Caco-2 (cell line): ENCODE measurements at places on chromosomes 3 and 15.

- peak overlapping the region; percentile 63 for H3K27ac ChIP-seq
- no peak for DNase-seq
- peaks cover 32% of the 10 kb centered on the region for H3K4me1 ChIP-seq
- no peaks in the 10 kb centered on the region for H3K36me3 ChIP-seq
- H3K4me3 ChIP-seq = no peak overlapping the region
Observed at GRCh38 chr15:64507845-64508244, 47.5 kb downstream of the ZNF609 start.

DNA sequence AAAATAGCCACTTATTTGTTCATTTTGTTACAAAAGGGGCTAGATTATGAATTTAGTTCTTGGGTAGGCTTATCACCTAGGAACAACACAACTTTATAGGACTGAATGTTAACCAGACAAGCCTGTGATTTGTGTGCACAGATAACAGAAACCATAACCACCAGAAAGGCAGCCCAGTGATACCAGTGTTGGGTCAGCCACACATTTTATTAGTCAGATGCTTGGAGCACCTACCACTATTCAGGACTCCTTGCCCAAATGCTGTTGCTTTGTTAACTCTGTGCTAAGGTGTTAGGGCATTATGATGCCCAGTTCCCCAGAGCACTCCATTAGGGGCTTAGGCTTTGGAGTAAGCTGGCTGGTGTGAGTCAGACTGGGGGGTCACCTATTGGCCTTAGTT lies 22.5 kb downstream of the PLCL2 start:
- H3K36me3 ChIP-seq = no peaks in the 10 kb centered on the region
- no peak overlapping the region for H3K27ac ChIP-seq
- no peak for DNase-seq

- peaks cover 27% of the 10 kb centered on the region for H3K4me1 ChIP-seq
- no peak for DNase-seq
- H3K4me3 ChIP-seq = no peak overlapping the region
- H3K36me3 ChIP-seq = peaks cover 5% of the 10 kb centered on the region
- no peaks in the 10 kb centered on the region for H3K27me3 ChIP-seq
Observed at GRCh38 chr3:52530918-52531826, 2.5 kb downstream of the NT5DC2 start.

- no peak for DNase-seq
- H3K4me3 ChIP-seq = no peak overlapping the region
- H3K27ac ChIP-seq = no peak overlapping the region
- H3K4me1 ChIP-seq = peaks cover 14% of the 10 kb centered on the region
Observed at GRCh38 chr15:63198371-63199250, 9.2 kb downstream of the RAB8B start.

GRCh38 chr3:12832350-12833221 lies 8.8 kb downstream of the RPL32 start:
- peaks cover 7% of the 10 kb centered on the region for H3K36me3 ChIP-seq
- H3K4me1 ChIP-seq = no peaks in the 10 kb centered on the region
- H3K4me3 ChIP-seq = no peak overlapping the region
- H3K27ac ChIP-seq = peak overlapping the region; percentile 35
- H3K27me3 ChIP-seq = no peaks in the 10 kb centered on the region
- no peak for DNase-seq

- no peak overlapping the region for H3K4me3 ChIP-seq
- DNase-seq = no peak
- no peaks in the 10 kb centered on the region for H3K27me3 ChIP-seq
- no peak overlapping the region for H3K27ac ChIP-seq
Observed at GRCh38 chr15:74040109-74040850, 42.1 kb downstream of the GOLGA6A start.

DNA sequence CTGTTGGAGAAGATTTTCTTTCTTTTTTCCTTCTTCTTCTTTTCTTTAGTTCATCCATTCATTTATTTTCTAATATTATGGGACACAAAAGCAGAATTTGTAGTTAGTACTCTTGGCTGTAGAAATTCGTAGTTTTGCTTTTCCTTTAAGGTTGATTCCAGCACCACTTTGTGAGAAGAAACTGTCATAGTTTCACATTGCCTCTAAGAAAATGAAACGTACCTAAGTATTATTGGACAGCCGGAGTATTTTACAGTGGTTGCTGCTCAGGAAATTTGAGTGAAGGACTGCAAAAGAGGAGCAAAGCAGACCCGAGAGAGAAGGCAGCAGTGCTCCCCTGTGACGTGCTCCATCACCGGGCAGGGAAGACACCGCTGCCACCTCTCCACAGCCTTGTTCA lies 48.1 kb downstream of the PLCL2 start:
- no peaks in the 10 kb centered on the region; the same call in none of the 2 replicates for H3K27me3 ChIP-seq
- no peak overlapping the region for H3K27ac ChIP-seq
- DNase-seq = no peak
- H3K36me3 ChIP-seq = no peaks in the 10 kb centered on the region
